ENCODE measurements at places on chromosomes 5 and 9.

DNA sequence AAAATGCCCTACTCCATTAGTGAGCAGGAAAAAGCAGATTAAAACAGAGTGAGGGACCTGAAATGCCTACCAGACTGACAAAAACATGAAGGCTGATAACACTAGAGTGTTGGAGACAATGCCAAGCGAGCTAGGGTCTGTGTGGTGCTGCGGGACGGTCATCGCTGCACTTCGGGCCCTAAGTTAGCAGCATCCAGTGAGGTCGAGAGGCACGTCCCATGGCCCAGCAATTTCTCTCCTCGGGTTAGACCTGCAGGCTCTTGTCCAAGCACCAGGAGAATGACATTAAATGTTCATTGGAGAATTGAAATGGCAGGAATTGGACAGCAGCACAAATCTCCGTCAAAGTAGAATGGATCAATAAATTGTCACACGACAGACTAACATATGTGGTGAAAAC is 5.3 kb upstream of the CACNA1B start:
- no peak for DNase-seq

DNA sequence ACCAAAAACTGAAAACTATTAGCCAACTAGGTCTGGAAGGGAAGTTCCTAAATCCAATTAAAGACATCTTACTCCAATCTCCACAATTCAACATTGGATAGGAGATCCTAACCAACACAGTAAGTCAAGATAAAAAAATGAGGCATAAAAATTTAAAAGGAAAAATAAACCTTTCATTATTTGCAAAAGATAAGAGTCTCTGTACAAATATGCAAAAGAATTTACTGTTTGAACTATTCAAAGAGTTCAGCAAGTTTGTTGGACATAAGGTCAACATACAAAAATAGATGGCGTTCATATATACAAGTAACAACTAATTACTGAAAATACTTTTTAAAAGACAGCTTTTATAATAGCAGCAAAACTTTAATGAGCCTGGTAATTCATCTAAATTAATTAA is 3.1 kb upstream of the FREM1 start:
- DNase-seq = no peak

DNA sequence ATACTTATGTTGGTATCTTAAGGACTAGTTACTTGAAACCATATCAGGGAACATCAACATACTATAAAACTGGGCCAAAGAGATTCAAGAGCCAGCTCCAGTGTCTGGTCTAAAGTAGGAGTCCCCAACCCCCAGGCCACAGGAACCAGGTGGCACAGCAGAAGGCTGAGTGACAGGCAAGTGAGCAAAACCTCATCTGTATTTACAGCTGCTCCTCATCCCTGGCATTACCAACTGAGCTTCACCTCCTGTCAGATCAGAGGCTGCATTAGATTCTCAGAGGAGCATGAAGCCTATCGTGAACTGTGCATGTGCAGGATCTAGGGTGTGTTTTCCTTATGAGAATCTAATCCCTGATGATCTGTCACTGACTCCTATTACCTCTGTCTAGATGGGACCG is 581.6 kb upstream of the CDH9 start:
- no peak for DNase-seq

DNA sequence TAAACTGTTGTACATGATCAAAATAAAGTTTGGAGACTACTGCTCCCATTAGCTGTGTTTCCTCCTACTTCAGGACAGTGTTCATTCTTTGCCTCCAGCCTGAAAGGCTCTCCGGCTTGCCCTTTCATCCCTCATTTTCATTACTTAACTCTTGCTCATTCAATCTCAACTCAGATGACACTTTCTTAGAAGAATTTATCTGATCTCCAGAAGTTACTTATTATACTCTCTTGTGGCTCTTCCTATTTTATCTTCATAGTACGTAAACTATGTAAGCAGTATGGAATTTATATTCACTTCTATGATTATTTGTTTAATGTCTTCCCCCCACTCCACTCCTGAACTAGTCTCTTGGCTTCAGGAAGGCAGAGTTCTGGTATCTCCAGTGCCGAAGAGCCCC is 1737.9 kb upstream of the C9orf72 start:
- DNase-seq = no peak

DNA sequence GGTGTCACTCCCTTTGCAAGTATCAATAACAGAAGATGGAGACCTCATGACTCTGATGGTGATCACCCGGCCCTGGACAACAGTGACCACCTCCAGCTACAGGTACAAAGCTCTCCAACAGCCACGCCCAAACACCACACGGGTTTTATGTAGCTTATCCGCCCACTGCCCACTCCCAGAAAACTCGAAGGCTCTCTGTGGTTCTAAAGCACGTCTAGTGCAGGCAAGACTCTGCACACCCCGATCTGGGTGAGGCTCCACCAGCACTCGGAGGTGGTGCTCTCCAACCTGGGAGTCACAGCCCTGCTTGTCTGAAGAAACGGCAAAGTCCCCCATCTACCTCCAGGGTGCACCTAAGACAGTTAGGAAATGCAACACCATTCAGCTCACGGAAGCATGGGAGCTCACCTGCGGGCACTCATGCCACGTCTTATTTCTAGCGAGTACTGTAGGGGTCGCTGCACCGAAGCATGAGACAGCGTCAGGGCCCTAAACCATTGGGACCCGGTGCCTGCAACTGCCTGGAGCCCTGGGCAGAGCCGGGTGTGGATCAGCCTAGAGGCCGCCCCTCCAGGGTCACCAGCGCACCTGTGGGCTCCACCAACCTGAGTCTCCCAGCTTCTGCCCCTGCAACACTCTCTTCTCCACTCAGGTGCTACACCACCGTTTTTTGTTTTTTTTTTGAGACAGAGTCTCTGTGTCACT is 58.1 kb upstream of the ZNF354A start:
- DNase-seq = no peak

GRCh38 chr9:32161209-32161608 is 223.2 kb upstream of the ACO1 start:
- DNase-seq = no peak

GRCh38 chr9:130262771-130263170 is 2.8 kb upstream of the HMCN2 start:
- no peak for DNase-seq

GRCh38 chr5:132987531-132988408 is 24.3 kb upstream of the AFF4 start:
- no peak for DNase-seq

DNA sequence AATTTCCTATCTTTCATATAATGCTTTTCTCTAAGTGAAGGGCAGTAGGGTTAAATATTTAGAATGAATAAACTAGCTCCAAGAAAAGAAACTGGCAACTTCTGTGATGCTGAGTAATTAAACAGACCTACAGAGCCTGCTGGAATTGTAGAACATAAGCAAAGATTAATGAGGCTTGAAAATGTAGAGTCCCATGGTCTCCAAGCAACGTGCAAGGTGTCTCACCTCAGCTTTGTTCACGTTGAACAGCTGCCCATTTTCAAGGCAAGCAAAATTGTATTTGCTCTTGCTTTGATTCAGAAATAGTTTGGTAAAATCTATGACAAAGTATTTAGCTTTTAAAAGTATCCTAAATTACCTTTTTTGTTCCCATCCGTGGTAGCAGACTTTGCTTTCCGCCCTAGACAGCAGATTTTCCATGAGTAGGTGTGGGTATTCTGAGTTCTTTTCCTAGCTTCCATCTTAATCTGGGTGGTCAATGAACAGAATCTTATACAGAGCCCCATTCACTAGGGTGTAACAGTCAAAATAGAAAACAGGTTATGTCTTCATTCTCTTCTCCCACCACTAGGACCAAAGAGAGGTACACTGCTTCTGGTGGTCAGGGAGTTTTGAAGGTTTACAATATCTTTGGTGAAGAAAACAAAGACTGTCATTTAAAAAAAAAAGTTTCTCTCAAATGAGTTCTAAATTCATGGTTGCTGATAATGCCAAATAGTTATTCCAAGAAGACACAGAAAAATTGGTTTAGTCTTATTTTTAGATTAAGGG is 52.1 kb upstream of the TYRP1 start:
- no peak for DNase-seq

- no peak for DNase-seq
Observed at GRCh38 chr5:102153003-102153759, 142.9 kb downstream of the SLCO4C1 start.

DNA sequence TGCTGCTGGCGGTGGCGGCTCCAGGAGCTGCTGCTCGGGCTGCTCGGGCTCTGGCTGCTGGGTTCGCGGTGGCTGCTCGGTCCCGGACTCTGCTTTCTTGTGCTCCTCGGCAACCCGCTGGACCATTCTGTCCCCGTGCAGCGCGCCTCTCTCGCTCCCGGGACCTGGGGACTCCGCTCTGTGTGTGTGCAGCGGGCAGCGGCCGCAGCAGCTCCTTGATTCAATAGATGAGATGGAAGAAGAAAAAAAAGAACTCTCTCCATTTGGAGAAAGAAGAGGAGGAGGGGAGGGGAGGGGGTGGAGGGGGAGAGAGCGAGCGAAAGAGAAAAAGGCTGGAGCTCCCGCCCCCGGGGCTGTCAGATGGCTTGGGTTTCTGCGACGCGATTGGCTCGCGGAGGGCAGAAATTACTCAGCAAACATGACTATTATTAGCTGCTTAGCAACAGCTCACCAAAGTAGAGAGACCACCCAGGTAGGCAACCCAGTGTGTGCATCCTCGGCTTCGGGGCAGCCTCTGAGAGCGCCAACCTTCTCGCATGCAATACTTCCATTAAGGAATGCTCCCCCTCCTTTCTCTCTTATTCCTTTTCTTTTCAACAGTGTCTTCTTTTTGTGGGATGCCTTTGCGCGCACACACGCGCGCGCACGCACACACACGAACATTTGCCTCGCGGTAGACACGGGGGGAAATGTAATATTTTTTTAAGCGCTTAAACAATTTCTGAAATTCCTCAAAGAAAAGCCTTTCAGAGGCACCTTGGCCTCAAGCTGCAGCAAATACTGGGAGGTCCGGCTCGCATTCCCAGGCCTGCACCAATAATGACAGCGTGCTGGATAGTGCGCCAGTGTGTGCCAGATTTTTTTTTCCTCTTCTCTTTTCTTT is 7.6 kb downstream of the PTCH1 start:
- DNase-seq = peak; percentile 81

Data from T1000 (cell line).